ENCODE measurements at places on chromosomes 5 and 9. TPM values are rescaled to one million over a fixed set of nuclear protein-coding genes. Genes with fewer than 3 reads are reported as not detected.

PCDHA5 gene
- total RNA-seq = 0.34 TPM

GRCh38 chr9:117574099-117574498 lies 130.1 kb upstream of the TLR4 start:
- no peak overlapping the region for H3K4me3 ChIP-seq
- H3K4me1 ChIP-seq = no peaks in the 10 kb centered on the region

DNA sequence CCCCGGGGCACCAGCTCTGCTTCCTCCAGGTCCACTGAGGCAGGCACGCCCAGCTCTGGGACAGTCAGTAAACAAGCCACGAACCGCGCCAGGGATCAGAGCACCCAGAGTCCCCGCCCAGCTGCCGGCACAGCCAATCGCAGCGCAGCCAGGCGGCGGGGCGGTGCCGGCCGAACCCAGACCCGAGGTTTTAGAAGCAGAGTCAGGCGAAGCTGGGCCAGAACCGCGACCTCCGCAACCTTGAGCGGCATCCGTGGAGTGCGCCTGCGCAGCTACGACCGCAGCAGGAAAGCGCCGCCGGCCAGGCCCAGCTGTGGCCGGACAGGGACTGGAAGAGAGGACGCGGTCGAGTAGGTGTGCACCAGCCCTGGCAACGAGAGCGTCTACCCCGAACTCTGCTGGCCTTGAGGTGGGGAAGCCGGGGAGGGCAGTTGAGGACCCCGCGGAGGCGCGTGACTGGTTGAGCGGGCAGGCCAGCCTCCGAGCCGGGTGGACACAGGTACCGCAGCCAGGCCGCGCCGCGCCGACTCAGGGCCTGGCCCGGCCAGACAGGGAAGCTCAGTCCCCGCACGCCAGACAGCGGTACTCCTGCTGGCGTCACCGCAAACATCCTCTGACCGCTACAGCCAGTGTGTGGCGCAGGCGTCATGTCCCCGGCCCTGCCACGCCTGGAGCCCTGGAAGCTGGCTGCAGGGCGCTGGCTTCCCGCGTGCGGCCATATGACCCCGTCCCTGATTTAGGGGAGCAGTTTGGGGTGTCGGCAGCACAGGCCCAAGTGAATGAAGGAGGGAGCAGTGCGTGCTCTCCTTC lies at the start of gene CTSL:
Gene CTSL, plus strand, starts transcription at position 220 of the 810 bp plus-strand sequence. CDS start 1,485 bp downstream, outside the sequence.
- peak; percentile 92 for DNase-seq
- H3K4me1 ChIP-seq = peaks cover 7% of the 10 kb centered on the region
- peak within 1 kb of the TSS; percentile 71 for H3K4me3 ChIP-seq
- H3K36me3 ChIP-seq = peaks cover 19% of the 10 kb centered on the region
- no peaks in the 10 kb centered on the region for H3K27me3 ChIP-seq

DNA sequence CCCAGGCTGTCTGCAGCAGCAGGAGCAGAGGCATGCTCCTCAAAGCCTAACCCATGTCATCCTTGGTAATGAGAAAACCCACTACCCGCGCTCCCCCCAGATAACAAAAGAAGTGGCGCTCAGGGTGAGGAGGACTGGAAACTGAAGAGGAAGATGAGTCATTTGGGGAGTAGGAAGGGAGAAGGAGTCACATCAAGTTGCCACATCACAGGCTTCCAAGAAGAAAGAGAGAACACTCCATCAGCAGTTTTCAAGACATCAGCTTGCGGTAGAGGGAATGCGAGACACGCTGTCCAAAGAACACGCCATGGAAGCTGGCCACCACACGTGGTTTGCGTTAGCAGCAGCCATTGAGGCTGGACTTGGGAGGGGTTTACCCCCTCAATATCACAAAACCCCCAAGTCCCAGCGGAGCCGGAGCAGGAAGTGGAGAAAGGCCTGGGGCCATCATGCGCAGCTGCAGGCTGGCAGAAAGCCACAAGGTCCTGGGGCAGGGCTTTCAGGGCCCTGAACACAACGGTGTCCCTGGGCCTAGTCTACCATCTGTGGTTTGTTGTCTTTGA lies 41.5 kb downstream of the SH3PXD2B start:
- no peak overlapping the region for H3K4me3 ChIP-seq
- peak; percentile 78 for DNase-seq
- no peaks in the 10 kb centered on the region for H3K27me3 ChIP-seq
- peak overlapping the region; percentile 86 for H3K27ac ChIP-seq
- H3K4me1 ChIP-seq = peaks cover 47% of the 10 kb centered on the region

IFNA2 gene
- not detected for total RNA-seq

DNA sequence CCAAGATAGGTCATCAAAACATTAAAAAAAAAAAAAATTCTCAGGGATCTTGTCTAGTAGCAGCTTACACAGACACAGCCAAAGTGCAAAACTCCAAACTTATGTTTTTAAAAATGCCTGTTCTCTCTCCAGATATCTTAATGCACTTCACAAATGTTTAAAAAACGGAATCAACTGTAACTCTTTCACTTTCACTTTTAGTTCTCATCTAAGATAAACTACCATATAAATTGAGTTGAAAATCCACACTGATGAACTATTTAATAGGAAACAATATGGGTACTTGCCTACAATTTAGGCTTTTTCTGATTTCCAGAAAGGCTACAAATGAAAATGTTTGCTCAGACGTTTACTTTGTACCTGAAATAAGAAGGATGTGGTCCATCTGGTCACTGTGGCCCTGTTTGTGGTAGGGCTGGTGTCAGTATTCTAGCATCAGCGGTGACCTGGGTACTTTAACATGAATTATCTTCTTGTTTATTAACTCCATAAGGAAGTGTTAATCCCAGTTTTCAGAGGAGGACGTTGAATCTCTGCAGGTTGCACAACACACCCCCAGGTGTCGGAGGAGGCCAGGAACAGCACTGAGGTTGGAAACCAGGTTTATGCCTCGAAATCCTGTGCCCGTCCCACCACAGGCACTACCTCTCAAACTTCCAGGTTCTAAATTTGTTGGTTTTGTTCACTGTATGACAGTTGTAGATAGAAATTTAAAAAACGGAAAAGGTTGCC lies 13.3 kb upstream of the LPCAT1 start:
- peaks cover 4% of the 10 kb centered on the region for H3K4me1 ChIP-seq
- H3K4me3 ChIP-seq = peak overlapping the region; percentile 29
- no peaks in the 10 kb centered on the region for H3K36me3 ChIP-seq
- H3K27me3 ChIP-seq = no peaks in the 10 kb centered on the region

GRCh38 chr5:73838901-73839300 lies 212.9 kb downstream of the ARHGEF28 start:
- H3K36me3 ChIP-seq = peaks cover 4% of the 10 kb centered on the region
- DNase-seq = no peak
- H3K27me3 ChIP-seq = no peaks in the 10 kb centered on the region
- H3K4me1 ChIP-seq = no peaks in the 10 kb centered on the region
- no peak overlapping the region for H3K27ac ChIP-seq

DNA sequence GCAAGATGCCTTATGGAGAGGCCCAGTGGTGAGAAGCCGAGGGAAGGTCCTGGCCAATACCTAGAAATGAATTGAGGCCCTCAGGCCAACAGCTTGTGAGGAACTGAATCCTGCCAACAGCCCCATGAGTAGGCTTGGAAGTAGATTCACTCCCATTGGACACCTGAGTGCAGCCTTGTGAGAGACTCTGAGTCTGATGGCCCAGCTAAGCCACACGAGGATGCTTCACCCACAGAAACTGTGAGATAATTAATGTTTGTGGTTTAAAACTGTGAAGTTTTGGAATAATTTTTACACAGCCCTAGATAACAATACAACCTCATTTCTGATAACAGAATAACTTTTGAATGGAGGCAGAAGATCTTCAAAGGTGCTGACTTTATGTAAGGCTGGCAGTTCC lies 65.9 kb upstream of the DAP start:
- no peak overlapping the region for H3K27ac ChIP-seq
- no peak overlapping the region for H3K4me3 ChIP-seq
- DNase-seq = no peak
- no peaks in the 10 kb centered on the region for H3K4me1 ChIP-seq
- H3K36me3 ChIP-seq = no peaks in the 10 kb centered on the region

DNA sequence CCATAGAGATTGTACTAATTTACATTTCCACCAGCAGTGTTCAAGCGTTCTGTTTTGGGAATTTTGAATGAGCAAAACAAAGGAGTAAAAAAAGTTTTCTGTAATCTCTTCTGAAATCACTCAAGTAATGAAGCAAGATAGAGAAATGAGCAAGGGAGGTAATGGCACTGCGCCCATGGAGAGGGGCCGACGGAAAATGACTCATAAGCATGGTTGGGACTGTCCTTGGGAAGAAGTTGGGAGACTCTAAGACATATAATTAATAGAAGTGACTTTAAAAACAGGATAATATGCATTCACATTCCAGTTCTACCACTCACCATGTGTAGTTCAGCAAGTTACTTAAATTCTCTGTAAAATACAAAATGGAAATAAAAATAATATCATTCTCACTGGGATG lies 62.5 kb upstream of the C5orf46 start:
- H3K4me1 ChIP-seq = peaks cover 3% of the 10 kb centered on the region
- H3K4me3 ChIP-seq = no peak overlapping the region
- no peaks in the 10 kb centered on the region for H3K27me3 ChIP-seq
- H3K36me3 ChIP-seq = no peaks in the 10 kb centered on the region
- no peak overlapping the region for H3K27ac ChIP-seq
- no peak for DNase-seq

Data from upper lobe of left lung (tissue), 6 donors.